ENCODE measurements at places on chromosomes 5 and 9. TPM values are rescaled to one million over a fixed set of nuclear protein-coding genes. Genes with fewer than 3 reads are reported as not detected.

The MEGF10 gene
- not detected for total RNA-seq

The CNTNAP3 gene
- not detected for total RNA-seq

The LHX6 gene
- total RNA-seq: not detected

The ARHGEF28 gene
- total RNA-seq: not detected

The HK3 gene
- total RNA-seq: 0.30 TPM

Data from CD4-positive, CD25-positive, alpha-beta regulatory T cell (primary cell).